ENCODE measurements at places on chromosomes 12 and 14.

- no peak for DNase-seq
Measured at GRCh38 chr14:39366460-39367386, 65.5 kb downstream of the FBXO33 start.

DNA sequence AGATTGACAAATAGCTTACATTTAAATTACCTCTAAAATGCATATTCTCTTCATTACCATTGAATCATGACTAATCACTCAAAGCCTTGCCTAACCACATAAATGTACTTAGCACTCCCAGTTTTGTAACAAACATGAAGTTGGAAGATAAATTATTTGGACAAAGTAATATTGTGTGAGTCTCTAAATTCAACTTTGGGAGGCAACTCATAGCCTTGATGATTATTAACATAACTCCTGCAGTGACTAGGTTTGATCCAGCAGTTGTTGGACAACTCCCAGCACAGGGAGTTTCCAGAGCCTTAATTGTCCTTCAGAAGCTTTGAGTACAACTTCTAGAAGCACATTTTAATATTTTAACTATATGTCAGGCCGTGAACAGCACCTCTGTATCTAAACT, 153.4 kb upstream of the PDZRN4 start:
- DNase-seq = no peak

GRCh38 chr14:65001723-65002122, 15.0 kb downstream of the FNTB start:
- no peak for DNase-seq

- DNase-seq = no peak
Measured at GRCh38 chr12:48828293-48828692, 10.0 kb downstream of the CACNB3 start.

DNA sequence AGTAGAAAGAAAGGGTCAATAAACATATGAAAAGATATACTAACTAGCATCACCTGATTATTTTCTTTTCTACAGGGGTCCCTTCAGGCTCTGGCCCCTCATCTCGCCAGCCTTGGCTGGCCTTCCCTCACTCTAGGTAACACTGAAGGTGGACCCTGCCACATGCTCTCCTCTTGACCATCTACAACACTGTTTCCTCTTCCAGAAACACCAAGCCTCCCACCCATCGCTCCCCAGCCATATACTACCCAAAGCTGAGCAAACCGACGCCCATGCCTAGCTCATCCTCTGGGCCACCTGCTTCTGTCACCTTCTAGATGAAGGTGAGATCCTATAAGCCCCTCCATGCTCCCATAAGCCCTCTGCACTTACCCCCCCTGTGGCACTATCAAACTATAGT, 14.8 kb downstream of the ANAPC5 start:
- DNase-seq = no peak

DNA sequence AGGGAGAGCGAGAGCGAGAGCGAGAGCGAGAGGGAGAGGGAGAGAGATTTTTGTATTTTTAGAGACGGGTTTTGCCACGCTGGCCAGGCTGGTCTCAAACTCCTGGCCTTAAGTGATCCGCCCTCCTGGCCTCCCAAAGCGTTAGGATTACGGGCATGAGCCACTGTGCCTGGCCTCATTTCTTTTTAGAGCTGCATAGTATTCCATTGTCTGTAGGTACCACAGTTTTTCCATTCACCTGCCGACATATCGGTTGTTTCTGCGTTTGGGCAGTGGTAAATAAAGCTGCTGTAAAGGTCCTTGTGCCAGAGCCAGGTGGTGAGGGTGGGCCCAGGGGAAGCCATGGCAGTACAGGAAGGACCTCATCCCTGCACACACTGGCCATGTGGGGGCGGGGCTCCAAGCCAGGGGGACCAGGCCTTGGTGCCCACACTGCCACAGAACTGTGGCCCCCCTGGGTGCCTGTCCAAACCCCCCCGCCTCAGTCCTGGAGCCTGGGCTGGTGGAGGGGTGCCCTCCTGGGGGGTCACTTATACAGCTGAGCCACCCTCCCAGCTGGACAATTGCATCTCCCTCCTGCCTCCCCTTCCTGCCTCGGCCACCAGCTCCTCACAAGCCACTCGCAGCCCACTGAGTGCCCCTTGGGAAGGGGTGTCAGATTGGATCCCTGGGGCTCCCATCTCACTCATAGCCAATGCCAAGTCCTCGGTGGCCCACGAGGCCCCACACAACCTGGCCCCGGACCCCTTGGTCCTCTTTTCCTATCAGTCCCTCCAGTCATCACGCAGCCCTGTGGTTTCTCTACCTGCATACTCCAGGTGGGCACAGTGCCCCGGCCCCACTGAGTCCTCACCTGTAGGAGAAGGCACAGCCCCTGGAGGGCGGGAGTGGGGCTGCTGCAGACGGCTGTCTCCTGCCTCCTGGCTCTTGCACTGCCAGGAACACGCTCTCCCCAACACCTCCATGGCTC, 1.7 kb upstream of the PUS1 start:
- DNase-seq = no peak

DNA sequence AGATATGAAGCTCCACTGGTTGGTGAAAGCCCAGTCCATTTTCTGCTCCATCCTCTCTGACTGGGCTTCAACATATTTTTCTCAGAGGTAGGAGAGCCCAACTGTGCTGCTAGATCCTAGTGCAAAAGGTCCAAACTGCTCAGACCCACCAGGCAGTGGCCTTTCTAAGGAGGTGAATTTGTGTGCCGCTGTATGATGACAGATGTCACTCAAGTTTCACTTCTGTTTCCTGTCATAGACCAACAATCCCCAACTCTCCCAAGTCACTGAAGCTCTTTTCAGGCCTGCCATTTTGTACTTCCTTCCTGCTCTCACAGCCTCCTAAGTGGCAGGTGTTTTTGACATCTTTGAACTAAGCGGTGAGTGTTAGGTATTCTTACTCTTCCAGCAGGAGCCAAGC, 16.4 kb upstream of the RNASE4 start:
- DNase-seq = no peak

Data from T47D (cell line).